ENCODE measurements at places on chromosomes 12 and 14.
A peak's percentile ranks its signal among the peaks of the same experiment; 100 is the strongest.

DNA sequence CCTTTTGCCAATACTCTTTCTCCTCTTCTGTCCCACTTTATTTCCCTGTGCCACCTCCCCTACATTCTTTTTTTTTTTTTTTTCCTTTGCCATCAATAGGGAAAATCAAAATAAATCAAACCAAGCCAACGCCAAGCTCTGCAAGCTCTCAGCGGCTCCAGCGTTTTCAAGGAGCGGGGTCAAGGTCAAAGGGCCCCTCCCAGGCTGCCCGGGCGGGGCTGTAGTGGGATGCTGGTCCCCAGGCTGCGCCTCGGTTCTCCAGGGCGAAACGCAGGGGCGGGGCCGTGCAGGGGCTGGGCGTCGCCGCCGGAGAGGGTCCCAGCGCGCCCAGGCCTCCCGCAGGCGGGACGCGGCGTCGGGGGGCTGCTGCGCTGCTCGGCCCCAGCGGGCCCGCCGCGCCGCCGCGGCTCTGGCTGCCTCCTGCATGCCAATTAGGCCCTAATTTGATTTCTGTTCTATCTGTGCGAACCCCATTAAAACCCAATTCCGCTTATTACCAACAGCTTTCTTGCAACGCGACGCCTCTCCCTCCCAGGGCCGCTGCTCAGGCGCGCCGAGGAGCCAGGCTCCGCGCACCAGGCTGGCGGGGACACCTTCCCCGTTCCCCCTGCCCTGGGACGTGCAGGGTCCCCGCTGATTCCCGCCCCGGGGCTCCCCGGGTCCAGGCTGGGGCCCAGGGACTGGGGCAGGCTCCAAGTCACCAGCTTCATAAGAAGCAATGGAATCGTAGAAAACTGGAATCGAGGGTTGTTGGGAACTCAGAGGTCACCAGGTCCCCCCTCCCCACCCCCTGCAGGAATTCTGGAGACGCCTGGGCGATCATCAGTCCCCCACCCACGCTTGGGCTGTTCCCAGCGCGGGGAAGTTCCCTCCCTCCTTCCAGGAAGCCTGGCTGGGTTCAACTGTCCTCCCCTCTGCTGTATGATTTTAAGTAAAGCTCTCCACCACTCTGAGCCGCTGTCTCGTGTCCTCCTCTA, 50.7 kb upstream of the MAP1LC3B2 start:
- peak; percentile 56 for DNase-seq

DNA sequence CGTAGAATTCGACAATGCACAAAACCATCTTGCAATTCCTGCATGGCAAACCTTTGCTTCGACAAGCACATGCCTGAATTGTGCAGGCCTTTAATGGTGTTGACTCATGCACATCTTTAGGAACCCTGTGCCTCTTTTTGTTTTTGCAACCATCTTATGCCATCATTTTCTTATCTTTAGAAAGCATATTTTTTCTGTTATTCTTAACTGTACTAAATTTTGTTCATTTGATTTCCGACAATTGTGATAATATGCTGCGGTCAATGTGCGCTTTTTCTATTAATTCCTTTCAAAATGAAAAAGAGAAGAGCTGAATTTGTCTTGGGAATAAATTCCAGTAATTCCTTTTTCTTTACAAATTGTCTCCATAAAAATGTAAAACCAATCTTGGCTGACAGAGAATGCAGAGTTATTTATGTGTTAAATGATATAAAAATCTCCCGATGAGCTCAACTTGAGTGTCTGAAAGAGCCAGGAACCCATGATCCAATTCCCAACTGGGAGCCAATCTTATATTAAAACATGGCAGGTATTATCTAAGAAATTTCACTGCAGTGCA, 20.1 kb upstream of the CDK17 start:
- DNase-seq: peak; percentile 57

GRCh38 chr14:92341791-92342190, 18.8 kb downstream of the SLC24A4 start:
- DNase-seq: no peak

- peak; percentile 12 for DNase-seq
Measured at GRCh38 chr14:65972346-65972870, 513.8 kb upstream of the CCDC196 start.

- no peak for DNase-seq
Measured at GRCh38 chr14:49553892-49554291, 32.3 kb downstream of the RPS29 start.

DNA sequence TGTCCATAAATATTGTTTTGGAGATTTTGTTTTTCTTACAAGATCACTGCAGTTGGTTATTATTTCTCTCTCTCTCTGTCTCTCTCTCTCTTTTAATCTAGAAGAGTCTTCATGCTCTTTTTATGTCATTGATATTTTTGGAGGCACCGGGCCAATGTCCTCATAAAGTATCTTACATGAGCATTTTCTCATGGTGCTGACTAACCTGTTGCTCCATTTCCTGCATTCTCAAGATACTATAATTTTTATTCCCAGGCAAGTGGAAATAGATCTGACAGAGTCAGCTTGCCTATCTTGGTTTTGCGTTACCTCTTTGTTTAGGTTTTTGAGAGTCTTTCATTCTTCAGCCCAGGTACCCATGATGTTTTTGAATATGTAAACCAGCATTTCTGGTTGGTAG, 938.8 kb upstream of the FBXO33 start:
- DNase-seq: no peak

GRCh38 chr12:42094277-42094676, 50.4 kb downstream of the GXYLT1 start:
- DNase-seq: peak; percentile 65

GRCh38 chr12:46998811-46999368, 80.5 kb upstream of the PCED1B start:
- peak; percentile 80 for DNase-seq

- DNase-seq: no peak
Measured at GRCh38 chr14:69324341-69324931, 64.5 kb downstream of the GALNT16 start.

- no peak for DNase-seq
Measured at GRCh38 chr12:93460902-93461301, 6.4 kb upstream of the MRPL42 start.

DNA sequence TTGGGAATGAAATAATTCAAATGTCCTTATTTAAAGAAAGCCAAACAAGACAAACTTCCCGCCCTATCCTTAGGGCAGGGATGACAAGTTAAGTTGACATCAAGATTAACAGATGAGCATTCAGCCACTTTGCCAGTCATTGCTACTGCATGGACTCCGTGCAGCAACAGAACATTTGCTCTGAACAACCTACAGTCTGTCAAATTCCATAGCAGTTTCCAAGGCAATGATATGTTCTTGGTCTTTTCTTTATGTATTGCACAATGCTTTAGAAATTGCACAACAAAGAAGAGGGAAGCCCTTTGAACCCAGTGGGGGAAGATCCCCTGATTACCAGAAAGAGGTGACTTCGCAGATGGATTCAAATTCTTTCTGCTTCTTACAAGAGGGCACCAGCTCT, 269.8 kb downstream of the BCAT1 start:
- DNase-seq: peak; percentile 72

DNA sequence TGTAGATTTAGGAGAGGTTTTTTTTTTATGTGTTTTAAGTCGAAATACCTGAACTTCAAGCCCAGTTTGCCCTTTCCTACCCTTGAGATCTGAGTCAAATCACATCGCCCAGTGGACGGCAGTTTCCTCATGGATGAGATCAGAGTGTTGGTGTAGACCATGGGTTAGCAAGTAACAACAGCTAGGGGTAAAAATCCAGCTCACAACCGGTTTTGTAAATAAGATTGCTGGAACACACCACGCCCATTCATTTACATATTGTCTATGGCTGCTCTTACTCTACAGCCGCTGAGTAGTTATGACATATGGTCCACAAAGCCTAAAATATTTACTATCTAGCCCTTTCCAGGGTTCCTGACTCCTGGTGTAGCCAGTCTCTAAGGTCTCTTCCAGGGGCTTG, 158.5 kb upstream of the PLEKHG7 start:
- DNase-seq: no peak

DNA sequence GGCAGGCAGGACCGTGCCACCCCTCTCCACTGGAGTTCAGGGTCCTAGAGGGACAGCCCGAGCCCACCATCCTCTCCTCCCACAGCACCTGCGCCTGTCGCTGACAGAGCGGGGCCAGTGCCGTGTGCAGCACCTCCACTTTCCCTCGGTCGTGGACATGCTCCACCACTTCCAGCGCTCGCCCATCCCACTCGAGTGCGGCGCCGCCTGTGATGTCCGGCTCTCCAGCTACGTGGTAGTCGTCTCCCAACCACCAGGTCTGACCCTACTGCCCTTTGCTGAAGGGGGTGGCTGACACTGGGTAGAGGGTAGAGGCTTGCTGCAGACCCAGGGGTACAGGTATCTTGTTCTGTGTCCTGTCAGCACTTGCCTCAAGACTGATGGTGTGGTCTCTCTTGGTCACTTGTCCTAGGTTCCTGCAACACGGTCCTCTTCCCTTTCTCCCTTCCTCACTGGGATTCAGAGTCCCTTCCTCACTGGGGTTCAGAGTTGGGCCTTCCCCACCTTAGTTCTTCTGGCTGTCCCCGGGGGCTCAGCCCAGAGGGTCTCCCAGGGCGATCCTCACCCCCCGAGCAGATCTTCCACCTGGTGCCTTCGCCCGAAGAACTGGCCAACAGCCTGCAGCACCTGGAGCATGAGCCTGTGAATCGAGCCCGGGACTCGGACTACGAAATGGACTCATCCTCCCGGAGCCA, 42.0 kb downstream of the SH2B3 start:
- no peak for DNase-seq

DNA sequence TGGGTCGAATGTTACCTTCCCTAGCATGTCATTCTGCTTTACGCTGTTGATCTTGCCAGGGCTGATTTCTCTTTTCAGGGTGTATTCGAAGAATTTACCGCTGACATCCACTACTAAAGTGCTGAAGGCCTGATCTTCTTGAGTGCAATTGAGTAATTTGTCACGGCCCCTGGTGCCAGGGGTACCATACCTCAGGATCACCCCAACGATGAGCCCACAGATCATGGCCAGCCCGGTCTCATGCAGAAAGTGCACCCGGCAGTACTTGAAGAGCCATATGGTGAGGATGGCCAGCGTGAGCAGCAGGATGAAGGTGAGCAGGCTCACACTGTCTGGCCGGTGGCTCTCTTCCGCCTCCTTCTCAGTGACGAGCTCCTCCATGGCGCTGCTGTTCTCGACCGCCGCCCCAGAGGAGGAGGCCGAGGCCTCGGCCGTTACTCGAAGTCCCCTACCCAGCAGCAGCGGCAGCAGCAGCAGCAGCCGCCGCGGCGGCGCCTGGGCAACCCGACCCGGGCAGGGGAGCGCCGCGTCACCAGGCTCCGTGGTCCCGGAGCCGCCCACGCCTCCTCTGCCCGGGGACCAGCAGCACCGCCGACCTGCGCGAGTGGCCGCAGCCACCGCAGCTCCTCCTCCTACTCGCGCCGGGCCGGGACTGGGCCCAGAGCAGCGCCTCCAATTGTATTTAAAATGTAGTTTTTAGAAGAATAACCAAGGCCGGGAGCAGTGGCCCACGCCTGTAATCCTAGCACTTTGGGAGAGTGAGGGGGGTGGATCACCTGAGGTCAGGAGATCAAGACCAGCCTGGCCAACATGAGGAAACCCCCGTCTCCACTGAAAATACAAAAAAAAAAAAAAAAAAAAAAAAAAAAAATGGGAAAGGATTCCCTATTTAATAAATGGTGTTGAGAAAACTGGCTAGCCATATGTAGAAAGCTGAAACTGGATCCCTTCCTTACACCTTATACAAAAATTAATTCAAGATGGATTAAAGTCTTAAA, 58.5 kb upstream of the TMPO start:
- peak; percentile 52 for DNase-seq

DNA sequence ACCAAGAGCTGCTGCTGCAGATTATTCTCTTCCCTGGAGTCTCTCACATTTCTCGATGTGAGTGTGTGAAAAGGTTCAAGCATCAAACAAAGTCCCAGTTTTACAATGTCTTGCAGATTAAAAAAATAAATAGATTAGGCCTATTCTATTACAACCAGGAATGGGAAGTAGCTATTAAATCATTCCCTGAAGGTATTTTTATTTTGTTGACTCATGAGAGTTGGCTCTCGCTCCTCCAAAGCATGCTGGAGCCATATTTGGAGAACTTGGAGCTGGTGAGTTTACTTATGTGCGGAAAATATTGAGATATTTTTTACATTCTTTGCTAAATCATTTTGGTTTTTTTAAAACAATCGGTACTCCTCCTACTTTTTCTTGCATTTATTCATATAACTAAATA, 572.3 kb downstream of the ETNK1 start:
- DNase-seq: no peak

DNA sequence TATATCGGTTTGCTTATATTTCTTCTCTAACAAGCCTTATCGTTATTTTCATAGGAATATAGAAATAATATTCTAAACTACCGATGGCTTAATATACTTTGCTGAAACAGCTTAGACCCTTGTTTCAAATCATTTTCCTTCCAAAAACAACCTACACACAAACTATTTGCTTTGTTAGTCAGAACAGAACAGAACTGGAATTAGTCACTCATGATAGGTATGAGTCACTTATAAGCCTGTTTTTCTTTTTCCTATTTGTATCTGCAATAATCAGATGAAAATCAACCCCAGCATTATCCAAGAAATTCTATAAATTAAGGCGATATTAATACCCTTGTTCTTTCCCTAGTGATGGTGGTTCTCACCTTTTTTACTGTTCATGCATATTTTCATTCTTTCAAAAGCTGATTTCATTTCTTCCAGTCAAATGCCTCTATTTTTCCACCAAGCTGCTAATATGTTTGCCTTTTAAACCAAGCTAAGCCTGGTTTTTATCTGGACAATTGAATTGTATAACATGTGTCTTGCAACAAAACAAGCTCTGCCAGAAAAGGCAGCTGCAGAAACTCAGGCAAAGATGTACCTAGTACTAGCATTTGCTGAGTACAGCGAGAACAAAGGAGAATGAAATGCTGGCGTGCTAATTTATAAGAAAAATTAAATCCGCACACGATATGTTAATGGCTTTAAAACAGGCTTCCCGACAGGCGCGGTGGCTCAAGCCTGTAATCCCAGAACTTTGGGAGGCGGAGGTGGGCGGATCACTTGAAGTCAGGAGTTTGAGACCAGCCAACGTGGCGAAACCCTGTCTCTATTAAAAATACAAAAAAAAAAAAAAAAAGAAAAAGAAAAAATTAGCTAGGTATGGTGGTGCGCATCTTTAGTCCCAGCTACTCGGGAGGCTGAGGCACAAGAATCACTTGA, 1418.2 kb downstream of the AACS start:
- DNase-seq: peak; percentile 83

- DNase-seq: peak; percentile 18
Measured at GRCh38 chr14:89359477-89360222, 57.4 kb downstream of the FOXN3 start.

- no peak for DNase-seq
Measured at GRCh38 chr12:113240395-113240794, 19.1 kb downstream of the TPCN1 start.

DNA sequence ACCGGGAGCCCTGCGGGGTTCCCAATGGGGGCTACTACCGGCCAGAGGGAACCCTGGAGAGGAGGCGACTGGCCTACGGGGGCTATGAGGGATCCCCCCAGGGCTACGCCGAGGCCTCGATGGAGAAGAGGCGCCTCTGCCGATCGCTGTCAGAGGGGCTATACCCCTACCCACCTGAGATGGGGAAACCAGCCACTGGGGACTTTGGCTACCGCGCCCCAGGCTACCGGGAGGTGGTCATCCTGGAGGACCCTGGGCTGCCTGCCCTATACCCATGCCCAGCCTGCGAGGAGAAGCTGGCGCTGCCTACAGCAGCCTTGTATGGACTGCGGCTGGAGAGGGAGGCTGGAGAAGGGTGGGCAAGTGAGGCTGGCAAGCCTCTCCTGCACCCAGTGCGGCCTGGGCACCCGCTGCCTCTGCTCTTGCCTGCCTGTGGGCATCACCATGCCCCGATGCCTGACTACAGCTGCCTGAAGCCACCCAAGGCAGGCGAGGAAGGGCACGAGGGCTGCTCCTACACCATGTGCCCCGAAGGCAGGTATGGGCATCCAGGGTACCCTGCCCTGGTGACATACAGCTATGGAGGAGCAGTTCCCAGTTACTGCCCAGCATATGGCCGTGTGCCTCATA, 9.7 kb downstream of the TNS2 start:
- DNase-seq: no peak
